ENCODE measurements at places on chromosomes 6 and 20. TPM values are rescaled to one million over a fixed set of nuclear protein-coding genes. Genes with fewer than 3 reads are reported as not detected.

SLC4A11 gene
- total RNA-seq: 1.6 TPM

SASH1 gene
- 70.2 TPM for total RNA-seq

C20orf144 gene
- not detected for total RNA-seq

ADGB gene
- total RNA-seq: not detected

- no peak for DNase-seq
Observed at GRCh38 chr20:9699181-9699580, 139.7 kb downstream of the PAK5 start.

DNA sequence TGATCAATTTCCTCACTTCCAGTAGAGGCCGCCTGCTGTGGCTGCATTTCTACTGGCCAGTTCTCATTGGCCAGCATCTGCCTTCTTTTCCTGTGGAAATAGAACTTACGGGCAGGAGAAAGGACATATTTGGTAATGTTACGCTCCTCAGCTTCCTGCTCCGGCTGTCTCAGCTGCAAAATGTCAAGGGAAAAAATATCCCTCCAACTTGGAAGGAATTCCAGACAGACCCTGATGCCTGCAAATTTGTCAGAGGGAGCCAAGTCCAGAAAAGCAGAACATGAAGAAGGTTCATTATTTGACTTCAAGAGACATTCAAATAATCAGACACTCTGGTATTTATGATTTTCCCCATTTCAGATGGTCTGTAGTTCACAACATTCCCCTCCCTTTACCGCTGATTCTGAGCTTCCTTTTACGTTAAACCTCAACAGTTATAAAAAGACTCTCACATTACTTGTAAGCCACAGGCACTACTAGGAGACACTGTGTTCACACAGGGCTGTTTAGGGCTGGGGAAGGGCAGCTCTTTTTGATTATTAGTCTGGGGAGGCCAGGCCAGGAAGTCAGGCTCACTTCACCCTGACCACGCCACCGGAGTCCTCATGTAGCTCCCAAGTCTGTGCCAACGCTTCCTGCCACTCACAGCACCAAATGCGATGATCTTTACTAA lies 179.6 kb upstream of the CCN2 start:
- DNase-seq: peak; percentile 33

Data from ascending aorta (tissue), 2 donors.